ENCODE measurements at places on chromosomes 16 and 17.

DNA sequence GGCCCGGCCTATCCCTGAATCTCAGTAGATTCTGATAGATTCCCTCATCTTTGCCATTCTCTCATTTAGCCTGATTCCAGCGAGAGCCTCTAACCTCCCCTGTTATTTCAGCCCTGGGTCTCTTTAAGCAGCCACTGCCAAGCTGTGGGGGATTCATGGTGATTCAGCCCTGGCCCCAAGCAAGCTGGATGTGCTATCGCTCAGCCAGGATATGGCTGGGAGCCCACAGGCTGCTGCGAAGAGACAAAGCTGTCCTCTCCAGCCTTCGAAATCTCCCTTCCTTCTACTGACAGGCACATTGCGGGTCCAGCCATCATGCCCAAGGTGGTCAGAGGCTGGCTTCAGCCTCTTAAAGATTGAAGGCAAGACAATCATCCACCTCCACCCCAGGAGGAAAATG is 394.1 kb downstream of the SOX9 start:
- DNase-seq: peak; percentile 63

DNA sequence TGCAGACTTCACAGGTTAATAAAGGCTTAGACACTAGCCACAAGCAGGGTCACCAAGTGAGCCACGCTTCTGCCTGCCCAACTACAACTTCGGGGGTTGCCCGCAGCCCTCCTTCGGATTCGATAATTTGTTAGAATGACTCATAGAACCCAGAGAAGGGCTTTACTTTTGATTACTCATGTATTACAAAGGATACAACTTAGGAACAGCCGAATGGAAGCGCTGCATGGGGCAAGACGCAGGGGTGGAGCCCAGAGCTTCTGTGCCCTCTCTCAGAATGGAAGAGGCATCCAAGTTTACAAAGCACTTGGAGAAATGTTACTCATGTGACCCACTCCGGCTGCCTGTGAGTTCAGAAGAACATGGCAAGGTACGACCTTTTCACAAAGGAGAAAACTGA is 7.5 kb upstream of the CDH5 start:
- peak; percentile 73 for DNase-seq

DNA sequence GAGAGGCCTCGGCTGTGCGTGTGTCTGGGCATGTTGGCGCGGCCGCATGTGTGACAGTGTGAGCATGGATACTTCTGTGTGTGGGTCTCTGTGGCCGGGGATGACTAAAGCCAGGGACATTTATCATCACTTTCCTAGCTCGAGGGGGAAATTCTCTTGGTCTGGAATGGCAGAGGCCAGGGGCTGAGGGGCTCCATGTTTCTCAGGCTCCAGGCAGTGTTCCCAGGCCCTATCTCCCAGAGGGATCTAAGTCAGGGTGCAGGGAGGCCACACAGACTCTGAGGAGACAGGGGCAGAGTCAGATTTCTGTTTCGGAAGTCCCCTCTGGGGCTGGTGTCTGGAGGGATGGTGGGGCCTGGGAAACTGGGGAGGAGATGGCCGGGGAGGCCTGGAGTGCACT is 23.7 kb upstream of the SPNS2 start:
- no peak for DNase-seq

DNA sequence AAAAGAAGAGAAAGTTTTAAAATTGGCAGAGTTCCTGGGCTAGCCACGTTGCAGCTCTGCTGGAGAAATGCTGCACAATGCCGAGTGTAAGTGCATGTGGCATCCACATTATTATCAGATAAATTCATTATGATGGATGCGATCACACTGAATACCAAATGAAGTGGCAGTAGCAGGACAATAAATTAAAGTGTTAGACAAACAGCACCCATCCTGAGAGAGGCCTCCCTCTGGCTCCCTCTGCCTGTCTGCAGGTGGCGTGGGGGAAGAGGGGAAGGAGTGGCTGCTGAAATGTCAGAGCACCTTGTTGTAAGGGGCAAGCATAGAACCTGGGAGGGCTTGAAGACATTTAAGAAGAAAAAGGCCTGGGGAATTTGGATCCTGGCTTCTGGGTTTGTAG is 324.1 kb downstream of the HAPSTR1 start:
- DNase-seq: no peak

- DNase-seq: peak; percentile 53
Observed at GRCh38 chr16:67000384-67001351, 12.3 kb downstream of the CES4A start.

DNA sequence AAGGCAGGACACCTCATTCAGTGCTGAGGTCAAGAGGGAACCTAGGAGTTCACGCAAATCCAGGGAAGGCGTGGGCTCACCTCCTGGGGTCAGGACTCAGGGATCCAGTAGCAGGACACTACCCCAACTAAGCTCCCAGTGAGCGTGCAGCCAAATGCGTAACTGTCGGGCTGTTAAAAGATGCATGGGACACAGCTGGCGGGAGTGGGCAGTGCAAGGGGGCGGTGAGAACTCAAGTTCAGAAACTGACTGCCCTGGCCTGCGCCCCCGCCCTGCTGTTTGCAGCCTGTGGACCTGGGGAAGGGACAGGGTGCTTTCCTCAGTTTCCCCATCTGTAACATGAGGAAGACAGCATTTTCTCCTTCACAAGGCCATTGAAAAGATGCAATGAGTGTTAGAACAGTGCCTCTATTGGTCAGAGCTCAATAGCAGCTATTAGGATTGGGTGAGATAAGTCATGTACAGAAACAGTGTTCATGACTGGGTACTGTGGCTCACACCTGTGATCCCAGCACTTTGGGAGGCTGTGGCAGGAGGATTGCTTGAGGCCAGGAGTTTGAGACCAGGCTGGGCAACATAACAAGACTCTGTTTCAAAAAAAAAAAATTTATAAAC is 20.2 kb downstream of the CDIPT start:
- no peak for DNase-seq

- DNase-seq: no peak
Observed at GRCh38 chr17:79463421-79464317, 147.2 kb downstream of the RBFOX3 start.

DNA sequence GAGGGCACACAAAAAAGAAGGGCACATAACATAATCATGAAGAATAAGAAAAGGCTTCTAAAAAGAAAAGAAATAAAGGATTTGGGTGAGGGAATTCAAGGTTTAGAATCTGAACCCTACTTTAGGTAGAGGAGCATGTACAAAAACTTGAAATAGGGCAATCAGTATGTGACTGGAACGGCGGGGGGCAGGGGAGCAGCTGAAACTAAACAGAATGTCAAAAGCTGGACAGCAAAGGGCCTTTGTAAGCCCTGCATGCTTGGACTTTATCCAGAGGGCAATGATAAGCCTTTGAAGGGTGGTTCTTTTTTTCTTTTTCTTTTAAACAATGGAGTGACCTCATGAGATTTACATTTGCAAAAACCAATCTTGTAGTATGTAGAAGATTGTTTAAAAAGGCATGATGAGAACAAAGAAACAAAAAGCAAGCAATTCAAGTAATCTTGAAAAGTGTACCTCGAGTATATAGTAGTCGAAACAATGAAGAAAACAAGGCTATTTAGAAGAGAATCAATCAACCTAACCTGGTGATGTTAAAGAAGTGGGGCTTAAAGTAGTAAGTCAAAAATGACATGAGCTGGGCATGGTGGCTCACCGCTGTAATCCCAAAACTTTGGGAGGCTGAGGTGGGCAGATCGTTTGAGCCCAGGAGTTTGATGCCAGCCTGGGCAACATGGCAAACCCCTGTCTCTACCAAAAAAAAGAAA is 46.7 kb upstream of the ANKFY1 start:
- no peak for DNase-seq

DNA sequence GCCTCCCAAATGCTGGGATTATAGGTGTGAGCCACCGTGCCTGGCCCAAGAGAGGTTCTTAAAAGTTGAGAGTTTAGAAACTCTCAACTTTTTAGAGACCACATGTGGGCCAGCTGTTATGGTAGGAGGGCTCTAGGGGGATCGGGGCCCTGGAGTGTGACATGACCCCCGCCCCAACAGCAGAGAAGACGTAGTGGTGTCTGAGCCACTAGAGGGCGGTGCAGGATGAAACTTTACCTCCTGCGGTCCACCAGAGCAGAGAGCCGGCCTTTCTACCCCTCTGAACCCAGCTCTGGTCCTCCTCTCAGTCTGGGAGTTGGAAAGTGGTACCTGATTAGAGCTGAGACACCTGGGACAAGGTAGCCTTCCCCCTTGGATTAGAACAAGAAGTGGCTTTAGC is 7.4 kb downstream of the CDK5RAP3 start:
- peak; percentile 77 for DNase-seq

GRCh38 chr17:60510723-60511122 is 15.3 kb downstream of the APPBP2 start:
- DNase-seq: no peak
